ENCODE measurements at places on chromosomes 4 and X.

- peak; percentile 20 for DNase-seq
These were observed 25.9 kb downstream of the HOPX start for GRCh38 chr4:56655209-56655626.

- DNase-seq, result peak; percentile 26
These were observed 10.8 kb downstream of the TMEM131L start for GRCh38 chr4:153476829-153477574.

DNA sequence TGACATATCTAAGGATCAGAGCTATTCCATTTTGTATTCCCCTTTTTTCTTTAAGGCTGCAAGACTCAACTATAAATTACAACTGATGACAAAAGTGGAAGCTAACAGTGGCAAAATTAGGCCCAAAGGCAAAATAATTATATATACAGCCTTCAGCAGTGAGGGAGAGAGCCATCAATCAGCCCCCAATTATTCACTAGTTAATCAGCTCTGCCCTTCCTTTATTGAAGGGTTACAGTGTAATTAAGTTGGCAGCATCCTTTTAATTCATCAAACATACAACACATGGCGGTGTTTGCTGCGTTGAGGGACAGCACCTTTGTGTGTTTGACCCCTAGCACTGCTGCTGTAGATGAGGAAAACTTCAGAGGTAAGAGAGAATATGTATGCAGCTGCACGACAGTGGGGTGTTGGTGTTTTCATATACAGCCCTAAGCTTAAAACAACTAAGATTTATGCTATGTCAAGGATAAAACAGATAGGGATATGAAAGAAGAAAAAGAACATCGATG lies 973.9 kb upstream of the POU3F4 start:
- no peak for DNase-seq

GRCh38 chrX:32798990-32799389 lies 412.4 kb downstream of the DMD start:
- no peak for DNase-seq

- no peak for DNase-seq
These were observed 45.4 kb upstream of the UGT2A3 start for GRCh38 chr4:68997040-68997439.

- DNase-seq, result no peak
These were observed 121.3 kb downstream of the NWD2 start for GRCh38 chr4:37365888-37366287.

DNA sequence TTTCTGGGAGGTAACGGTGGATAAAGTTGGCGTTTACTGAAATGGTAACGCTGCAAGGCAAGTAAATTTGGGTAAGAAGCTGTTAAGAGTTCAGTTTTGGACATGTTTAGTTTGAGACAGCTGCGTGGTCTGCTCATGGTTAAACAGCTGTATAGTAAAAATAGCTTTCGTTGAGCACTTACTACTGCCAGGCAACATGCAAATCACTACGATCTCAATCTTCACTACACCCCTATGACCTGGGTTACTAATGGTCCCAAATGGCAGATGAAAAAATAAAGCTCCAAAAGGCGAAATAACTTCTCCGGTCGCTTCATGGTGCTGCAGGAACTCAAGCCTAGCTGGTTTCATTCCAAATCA lies 22.2 kb downstream of the FABP2 start:
- DNase-seq, result no peak

DNA sequence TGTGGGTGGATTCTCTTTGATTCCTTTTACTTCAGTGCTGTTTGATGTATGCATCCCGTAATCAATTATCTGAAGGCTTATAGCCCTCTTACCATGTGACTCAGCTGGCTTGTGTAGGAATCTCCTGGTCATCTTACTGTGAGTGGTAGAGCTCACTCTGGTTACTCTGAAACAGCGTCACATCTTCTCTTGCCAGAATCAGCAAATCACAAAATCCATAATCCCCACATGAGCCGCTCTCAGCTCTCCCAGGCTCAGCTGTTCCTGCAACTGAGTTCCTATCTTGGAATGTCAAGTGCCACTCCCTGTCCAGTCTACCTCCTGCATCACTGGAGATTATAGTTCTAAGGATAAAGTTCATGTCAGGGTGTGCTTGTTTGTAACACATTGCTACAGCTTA lies 278.0 kb downstream of the FBXO8 start:
- DNase-seq, result no peak

GRCh38 chrX:124035657-124036056 lies 74.2 kb downstream of the STAG2 start:
- no peak for DNase-seq

DNA sequence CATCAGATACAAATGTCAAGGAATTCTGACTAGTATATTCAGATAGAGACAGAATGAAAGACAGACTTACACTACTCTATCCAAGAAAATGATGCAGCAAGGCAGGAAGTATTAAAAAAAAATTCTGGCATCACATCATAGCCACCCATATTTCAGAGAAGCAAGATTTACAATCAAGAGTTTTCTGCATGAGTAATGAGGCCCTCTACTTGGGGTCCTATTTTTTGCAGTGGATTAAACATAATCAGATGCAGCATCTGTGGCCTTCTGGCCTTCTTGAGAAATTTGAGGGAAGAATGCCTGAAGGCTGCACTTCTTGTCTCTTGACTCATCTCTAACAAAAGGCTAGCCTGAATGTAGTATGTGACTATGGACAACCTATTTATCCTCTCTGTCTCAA lies 48.2 kb upstream of the SLIT2 start:
- DNase-seq, result no peak

- no peak for DNase-seq
These were observed 39.9 kb downstream of the CCNG2 start for GRCh38 chr4:77196866-77197265.

GRCh38 chr4:122758033-122758432 lies 25.5 kb downstream of the BBS12 start:
- DNase-seq, result peak; percentile 25

DNA sequence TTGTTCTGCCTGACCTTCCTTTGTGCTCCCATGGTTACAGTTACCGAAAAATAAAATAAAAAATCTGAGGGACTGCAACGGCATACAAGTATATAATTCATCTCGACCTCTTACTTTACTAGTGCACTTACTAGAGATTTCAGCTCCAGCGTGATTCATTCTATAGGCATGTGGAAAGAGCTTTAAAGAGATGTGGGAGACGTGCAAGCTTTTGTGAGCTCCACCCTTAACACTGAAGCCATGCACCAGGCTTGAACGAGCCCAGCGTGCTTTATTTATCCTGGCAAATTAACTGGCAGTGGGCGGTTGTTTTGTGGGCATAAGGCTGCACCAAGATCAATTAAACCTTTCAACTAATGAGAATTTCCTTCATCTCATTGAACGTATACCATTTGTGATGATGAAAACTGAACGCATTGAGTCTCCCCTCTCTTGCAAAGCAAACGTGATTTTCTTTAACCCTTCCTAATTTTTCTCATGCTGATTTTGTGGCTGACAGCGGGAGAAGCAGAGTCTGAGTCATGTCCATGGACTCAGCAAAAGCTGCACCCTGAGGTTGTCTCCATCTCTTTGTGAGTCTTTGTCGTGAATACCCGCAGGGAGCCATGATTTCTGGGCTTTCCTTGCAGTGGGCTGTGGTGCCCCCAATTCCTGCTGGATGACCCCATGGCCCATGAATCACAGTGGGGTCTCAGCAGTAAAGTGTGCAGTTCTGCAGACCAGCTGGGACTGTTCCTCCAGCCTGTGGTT lies 60.1 kb downstream of the MXRA5 start:
- DNase-seq, result peak; percentile 34

DNA sequence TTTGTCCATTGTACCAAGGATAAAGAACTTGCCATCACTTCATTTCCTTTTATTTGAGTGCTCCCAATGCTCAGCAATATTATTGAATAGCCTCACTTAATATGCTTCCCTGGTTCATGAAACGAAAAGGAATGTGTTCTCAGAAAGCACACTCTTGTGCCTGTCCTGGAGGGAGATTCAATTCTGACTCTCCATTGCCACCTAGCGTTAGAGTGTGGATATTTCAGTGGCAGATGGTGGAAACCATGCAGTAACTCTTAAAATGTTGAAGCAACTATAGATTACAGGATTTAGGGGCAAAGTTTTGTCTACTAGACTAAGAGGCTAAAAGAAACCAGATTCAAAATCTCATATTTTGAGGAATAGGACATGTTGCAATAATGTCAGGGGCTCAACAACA lies 36.0 kb downstream of the GAB3 start:
- DNase-seq, result peak; percentile 41

GRCh38 chr4:140743194-140743931 lies 12.8 kb downstream of the TBC1D9 start:
- no peak for DNase-seq

GRCh38 chr4:79042079-79042674 lies 102.9 kb upstream of the PAQR3 start:
- peak; percentile 27 for DNase-seq

- no peak for DNase-seq
These were observed 216.4 kb downstream of the CHIC2 start for GRCh38 chr4:53847965-53848364.

DNA sequence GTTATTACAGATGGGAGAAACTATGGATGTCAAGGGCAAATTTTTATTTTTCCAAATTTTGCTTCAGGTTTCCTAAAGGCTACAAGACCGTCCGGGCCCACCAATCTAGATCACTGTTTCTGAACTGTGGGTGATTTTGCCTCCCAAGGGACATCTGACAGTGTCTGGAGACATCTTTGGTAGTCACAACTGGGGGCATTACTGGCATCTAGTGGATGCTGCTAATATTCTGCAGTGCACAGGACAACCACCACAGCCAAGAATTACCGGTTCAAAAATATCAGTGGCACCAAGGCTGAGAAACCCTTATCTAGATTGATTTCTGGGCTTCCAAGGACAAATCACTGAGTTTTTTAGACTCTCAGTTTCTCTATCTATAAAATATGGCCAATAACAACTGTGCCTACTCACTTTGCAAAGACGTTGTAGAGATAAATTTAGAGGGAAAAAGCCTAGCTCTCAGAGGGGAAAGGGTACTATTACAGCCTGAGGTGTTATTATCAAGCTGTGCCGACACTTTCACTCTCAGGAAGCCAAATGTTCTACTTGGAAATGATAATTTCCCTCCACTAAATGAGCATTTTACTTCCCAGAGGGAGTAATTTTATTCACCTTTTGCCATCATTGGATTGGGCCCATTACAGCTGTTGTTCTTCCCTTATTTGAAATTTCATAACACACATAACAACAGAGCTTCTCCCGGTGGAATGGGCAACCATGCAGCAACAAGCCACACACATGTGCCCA lies 442.1 kb downstream of the CENPC start:
- DNase-seq, result no peak

- no peak for DNase-seq
These were observed 178.3 kb downstream of the MAPK10 start for GRCh38 chr4:86181585-86181984.

DNA sequence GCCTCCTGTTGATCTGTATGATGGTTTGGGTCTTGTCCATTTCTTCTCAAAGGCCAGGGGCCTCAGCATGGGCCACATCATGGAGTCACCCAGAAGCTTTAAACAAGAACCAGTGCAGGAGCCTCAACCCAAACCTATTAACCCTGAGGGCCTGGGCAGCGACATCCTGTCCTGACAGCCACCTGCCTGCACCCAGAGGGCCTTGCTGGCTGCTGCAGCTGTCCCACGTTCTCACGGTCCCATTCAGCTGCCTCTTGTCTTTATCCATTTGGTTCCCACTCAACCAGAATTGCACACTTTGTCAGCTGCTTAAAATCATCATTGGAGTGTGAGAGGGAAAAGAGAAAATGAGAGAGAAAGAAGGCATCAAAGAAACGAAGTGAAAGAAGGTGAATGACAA lies 21.6 kb downstream of the C4orf50 start:
- DNase-seq, result no peak

DNA sequence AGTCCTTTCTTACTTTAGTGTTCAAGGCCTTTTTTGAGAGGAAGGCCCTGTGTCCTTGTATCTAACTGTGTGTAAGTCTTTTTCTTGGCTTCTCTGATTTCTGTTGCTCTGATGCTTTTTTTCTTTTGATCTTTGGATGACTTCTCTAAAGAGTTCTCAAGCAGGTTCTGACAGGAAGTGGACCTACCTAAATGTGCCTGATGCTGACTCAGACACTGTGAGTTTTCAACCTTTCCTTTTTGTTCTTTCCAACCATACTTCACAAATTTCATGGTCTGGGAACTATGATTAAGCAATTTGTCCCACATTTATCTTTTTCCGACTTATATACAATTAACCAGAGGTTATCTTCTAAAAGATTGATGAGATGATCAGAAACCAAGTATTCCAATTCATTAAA lies 96.5 kb downstream of the SYTL5 start:
- no peak for DNase-seq

- no peak for DNase-seq
These were observed 21.9 kb upstream of the ARHGAP10 start for GRCh38 chr4:147709999-147710398.

- DNase-seq, result no peak
These were observed 17.7 kb downstream of the ARAP2 start for GRCh38 chr4:36226430-36227227.

- peak; percentile 1 for DNase-seq
These were observed 408.1 kb downstream of the DCAF12L2 start for GRCh38 chrX:125757794-125758564.

- DNase-seq, result peak; percentile 20
These were observed 38.8 kb downstream of the SLC34A2 start for GRCh38 chr4:25694466-25694865.

- DNase-seq, result no peak
These were observed 23.6 kb upstream of the TBC1D14 start for GRCh38 chr4:6885953-6886557.

DNA sequence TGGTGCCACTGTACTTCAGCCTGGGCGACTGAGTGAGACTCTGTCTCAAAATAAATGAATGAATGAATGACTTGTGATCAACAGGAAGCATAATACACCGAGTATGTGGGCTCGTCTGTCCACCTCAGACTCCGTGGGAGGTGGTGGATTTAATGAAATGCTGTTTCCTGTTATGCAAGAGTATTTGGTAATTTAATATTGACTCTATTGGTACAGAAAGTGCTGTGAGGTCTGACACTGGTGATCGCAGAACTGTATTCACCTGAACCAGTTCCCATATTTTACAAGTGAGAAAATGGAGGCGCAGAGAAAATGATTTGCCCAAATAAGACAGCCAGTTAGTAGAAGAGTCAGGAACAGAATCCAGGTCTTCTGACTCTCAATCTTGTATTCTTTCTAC lies 423.3 kb downstream of the RAPGEF2 start:
- DNase-seq, result no peak

DNA sequence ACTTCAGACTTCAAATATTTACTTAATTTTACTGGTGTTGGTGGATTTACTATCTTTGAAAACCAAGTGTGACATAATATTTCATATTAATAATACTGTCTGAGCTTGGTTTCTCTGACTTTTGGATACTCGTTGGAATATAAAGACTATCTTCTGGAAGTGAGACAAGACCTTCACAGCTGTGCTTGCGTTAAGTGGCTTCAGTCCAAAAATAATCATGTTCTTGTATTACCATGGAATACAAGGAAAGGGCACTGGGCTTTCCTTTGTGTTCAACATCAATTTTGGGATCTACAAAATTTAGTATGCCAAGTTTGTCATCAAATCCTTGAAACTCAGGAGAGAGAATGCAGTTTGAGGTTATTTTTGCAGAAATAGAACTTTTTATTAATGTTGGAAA lies 712.4 kb upstream of the LCORL start:
- no peak for DNase-seq

GRCh38 chrX:71301195-71301924 lies at the start of gene ITGB1BP2:
Gene ITGB1BP2 (plus strand): TSS chrX:71301750. CDS start chrX:71301807, 57 bp downstream.
- DNase-seq, result no peak

GRCh38 chrX:38879631-38880220 lies 78.5 kb downstream of the MID1IP1 start:
- DNase-seq, result no peak

GRCh38 chrX:39693298-39693697 lies 404.5 kb downstream of the BCOR start:
- no peak for DNase-seq
